Naive thymus-derived CD8-positive, alpha-beta T cell (primary cell): ENCODE measurements at places on chromosomes 3 and 15.

- peaks cover 2% of the 10 kb centered on the region for H3K27me3 ChIP-seq
- H3K36me3 ChIP-seq, result no peaks in the 10 kb centered on the region
- no peak overlapping the region for H3K27ac ChIP-seq
These were observed 560.0 kb upstream of the CFAP20DC start for GRCh38 chr3:59609657-59610348.

GRCh38 chr15:38904298-38904697, 339.7 kb upstream of the RASGRP1 start:
- peaks cover 5% of the 10 kb centered on the region for H3K36me3 ChIP-seq
- H3K4me3 ChIP-seq, result no peak overlapping the region
- peaks cover 8% of the 10 kb centered on the region for H3K27me3 ChIP-seq
- H3K27ac ChIP-seq, result no peak overlapping the region
- no peaks in the 10 kb centered on the region for H3K4me1 ChIP-seq

GRCh38 chr3:116474032-116474780, 28.9 kb upstream of the LSAMP start:
- H3K4me1 ChIP-seq, result no peaks in the 10 kb centered on the region
- no peak overlapping the region for H3K4me3 ChIP-seq
- DNase-seq, result no peak
- H3K36me3 ChIP-seq, result peaks cover 4% of the 10 kb centered on the region

DNA sequence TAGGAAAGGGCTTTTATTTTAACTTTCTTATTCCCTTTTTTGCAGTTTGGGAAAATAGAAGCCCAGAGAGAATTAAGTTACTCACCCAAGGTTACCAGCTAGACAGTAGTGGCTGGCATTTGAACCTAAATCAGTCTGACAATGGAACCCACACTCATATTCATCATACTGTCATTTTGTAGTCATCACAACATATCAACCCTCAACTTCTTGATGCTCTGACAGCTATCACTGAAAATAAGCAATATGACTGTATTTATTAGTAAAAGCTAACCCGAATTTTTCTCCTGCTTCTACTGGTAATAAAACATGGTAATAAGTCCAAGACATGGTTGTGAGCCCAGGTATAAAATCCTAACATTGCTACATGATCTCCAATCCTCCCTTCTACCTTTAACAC, 585.8 kb upstream of the UBE2E2 start:
- H3K4me1 ChIP-seq, result no peaks in the 10 kb centered on the region
- no peak overlapping the region for H3K4me3 ChIP-seq
- H3K36me3 ChIP-seq, result no peaks in the 10 kb centered on the region
- DNase-seq, result no peak
- H3K27ac ChIP-seq, result no peak overlapping the region

- H3K27ac ChIP-seq, result no peak overlapping the region
- no peak for DNase-seq
- H3K36me3 ChIP-seq, result no peaks in the 10 kb centered on the region
These were observed 13.5 kb upstream of the GRAMD1C start for GRCh38 chr3:113825090-113825489.

- H3K4me1 ChIP-seq, result no peaks in the 10 kb centered on the region
- H3K4me3 ChIP-seq, result no peak overlapping the region
- no peaks in the 10 kb centered on the region for H3K27me3 ChIP-seq
- DNase-seq, result no peak
- H3K36me3 ChIP-seq, result no peaks in the 10 kb centered on the region
- H3K27ac ChIP-seq, result no peak overlapping the region
These were observed 245.2 kb downstream of the CD47 start for GRCh38 chr3:107845380-107846278.

DNA sequence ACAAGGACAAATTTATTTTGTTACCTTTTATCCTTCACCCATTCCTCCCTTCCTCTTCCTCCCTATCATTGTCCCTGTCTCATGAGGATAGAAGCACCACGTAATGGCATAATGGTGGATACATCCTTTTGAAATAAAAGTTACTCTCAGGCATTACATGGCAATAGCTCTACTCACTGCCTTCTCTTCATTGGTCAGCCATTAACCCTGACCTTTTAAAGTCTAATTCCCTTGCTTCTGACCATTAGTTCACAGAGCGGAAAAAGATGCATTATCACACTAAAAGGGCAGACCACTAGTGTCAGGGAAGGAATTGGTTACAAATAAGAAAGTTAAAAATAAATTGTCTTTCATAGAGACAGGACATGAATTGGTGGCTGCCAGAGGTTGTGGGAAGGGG, 54.6 kb upstream of the EIF1B start:
- no peaks in the 10 kb centered on the region for H3K36me3 ChIP-seq
- no peak overlapping the region for H3K4me3 ChIP-seq
- H3K4me1 ChIP-seq, result no peaks in the 10 kb centered on the region
- DNase-seq, result no peak
- H3K27ac ChIP-seq, result no peak overlapping the region

- H3K36me3 ChIP-seq, result no peaks in the 10 kb centered on the region
- no peak overlapping the region for H3K4me3 ChIP-seq
- peaks cover 2% of the 10 kb centered on the region for H3K27me3 ChIP-seq
- DNase-seq, result no peak
- no peak overlapping the region for H3K27ac ChIP-seq
These were observed 69.3 kb upstream of the SMAD3 start for GRCh38 chr15:66996094-66996493.

GRCh38 chr3:109275702-109276293, 40.5 kb downstream of the DPPA2 start:
- H3K36me3 ChIP-seq, result no peaks in the 10 kb centered on the region
- no peak overlapping the region for H3K4me3 ChIP-seq
- no peaks in the 10 kb centered on the region for H3K4me1 ChIP-seq
- H3K27ac ChIP-seq, result no peak overlapping the region
- DNase-seq, result no peak

DNA sequence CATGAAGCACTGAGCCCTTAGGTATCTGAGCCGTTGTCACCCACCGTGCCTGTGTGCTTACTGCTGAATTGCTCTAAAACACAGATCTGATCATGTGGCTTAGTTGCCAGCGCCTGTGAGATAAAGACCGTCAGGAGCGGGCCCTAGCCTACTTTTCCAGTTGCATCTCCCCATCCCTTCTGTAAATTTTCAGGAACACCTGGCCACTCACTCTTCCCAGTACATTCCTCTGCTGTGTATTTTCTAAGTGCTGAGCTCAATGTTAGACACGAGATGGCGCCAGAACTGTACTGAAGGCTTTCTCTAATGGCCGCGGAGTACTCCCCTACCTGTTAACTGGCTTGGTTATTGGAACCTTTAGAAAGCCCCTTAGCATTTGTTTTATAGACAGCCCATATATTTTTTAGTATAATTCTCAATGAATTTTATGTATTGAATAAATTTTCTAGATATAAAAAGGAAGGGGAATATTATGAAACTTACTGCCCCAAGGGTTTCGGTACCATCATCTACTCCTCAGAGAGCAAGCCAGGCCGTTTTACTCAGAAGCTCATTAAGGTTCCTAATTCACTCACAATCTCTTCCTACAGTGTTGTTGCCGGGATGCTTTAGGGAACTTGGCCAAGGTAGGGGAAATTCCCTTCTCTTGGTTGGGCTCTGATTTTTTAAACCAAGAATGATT, 16.7 kb upstream of the WNT7A start:
- DNase-seq, result no peak
- peak overlapping the region; percentile 89 for H3K4me3 ChIP-seq
- peaks cover 2% of the 10 kb centered on the region for H3K36me3 ChIP-seq
- peak overlapping the region; percentile 97 for H3K27ac ChIP-seq
- peaks cover 27% of the 10 kb centered on the region for H3K4me1 ChIP-seq

DNA sequence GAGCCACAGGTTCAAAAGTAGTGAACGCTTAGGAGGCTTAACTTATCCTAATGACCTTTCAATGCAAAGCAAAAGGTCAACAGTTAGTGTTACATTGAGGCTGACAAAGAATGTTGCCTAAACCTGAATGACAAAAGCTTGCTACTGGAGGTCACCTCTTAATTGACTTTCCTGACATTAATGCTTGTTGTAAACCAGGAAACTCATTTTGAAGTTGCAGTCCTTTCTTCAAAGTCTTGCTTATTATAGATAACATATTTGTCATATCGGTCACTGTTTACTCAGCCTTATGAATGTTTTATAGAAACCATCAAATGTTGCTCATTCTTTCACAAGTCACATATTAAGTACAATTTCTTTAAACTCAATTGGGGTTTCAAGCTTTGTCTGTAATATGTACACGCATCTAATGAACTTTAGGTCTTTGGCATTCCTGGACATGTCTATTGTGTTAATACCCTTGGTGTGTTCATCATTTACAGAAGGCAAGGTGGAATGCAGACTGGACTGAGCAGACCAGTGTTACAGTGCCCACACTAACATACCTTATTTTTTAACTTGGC, 488.2 kb upstream of the NECTIN3 start:
- no peak overlapping the region for H3K4me3 ChIP-seq
- no peak overlapping the region for H3K27ac ChIP-seq
- no peaks in the 10 kb centered on the region for H3K27me3 ChIP-seq
- no peaks in the 10 kb centered on the region for H3K36me3 ChIP-seq
- H3K4me1 ChIP-seq, result peaks cover 4% of the 10 kb centered on the region

GRCh38 chr3:121557426-121557934, 10.3 kb upstream of the ARGFX start:
- no peak for DNase-seq
- H3K4me1 ChIP-seq, result peaks cover 3% of the 10 kb centered on the region
- H3K4me3 ChIP-seq, result no peak overlapping the region

DNA sequence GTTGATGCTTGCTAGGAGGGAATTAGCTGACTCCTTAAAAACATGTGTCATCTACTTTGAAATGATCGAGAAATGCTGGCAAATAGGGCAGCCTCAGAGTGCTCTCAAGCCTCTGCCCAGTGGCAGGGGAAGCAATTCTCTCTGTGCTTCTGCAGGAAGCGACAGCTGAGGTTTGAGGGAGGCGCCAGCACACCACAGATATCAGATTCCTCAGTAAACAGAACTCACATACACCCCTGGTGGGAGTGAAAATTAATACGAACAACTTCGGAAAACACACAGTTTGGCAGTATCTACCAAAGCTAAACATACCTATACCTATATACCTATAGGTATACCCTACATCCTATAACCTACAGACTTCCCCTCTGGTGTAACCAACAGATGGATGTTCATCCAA, 61.3 kb downstream of the NSMCE3 start:
- peaks cover 64% of the 10 kb centered on the region for H3K27me3 ChIP-seq
- no peak overlapping the region for H3K27ac ChIP-seq
- no peak for DNase-seq
- H3K4me1 ChIP-seq, result peaks cover 3% of the 10 kb centered on the region
- H3K4me3 ChIP-seq, result no peak overlapping the region
- no peaks in the 10 kb centered on the region for H3K36me3 ChIP-seq

GRCh38 chr3:31369637-31370379, 162.9 kb upstream of the STT3B start:
- no peak overlapping the region for H3K4me3 ChIP-seq
- no peak for DNase-seq
- peaks cover 2% of the 10 kb centered on the region for H3K4me1 ChIP-seq
- no peaks in the 10 kb centered on the region for H3K36me3 ChIP-seq
- H3K27ac ChIP-seq, result no peak overlapping the region
- no peaks in the 10 kb centered on the region for H3K27me3 ChIP-seq

- H3K4me3 ChIP-seq, result no peak overlapping the region
- no peaks in the 10 kb centered on the region for H3K27me3 ChIP-seq
- H3K27ac ChIP-seq, result no peak overlapping the region
- H3K36me3 ChIP-seq, result no peaks in the 10 kb centered on the region
- DNase-seq, result no peak
- no peaks in the 10 kb centered on the region for H3K4me1 ChIP-seq
These were observed 327.1 kb upstream of the TBC1D5 start for GRCh38 chr3:18069568-18069967.

DNA sequence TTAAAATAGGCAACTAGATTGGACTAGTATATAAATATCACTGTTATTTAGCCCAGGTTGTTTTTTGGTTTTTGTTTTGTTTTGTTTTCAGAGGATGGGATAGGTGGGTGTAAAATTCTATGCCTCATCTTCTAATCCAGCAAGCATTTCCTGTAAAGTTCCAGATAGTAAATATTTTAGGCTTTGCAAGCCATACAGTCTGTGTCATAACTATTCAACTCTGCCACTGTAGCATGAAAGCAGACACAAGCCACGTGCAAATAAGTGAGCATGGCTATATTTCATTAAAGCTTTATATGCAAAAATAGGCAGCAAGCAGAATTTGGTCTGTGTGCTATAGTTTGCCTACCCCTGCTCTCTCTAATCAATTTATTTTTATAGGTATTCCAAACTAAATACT, 657.3 kb upstream of the TGFBR2 start:
- no peak overlapping the region for H3K27ac ChIP-seq
- DNase-seq, result no peak
- no peaks in the 10 kb centered on the region for H3K36me3 ChIP-seq
- no peak overlapping the region for H3K4me3 ChIP-seq

- DNase-seq, result no peak
- H3K4me1 ChIP-seq, result peaks cover 52% of the 10 kb centered on the region
- no peak overlapping the region for H3K27ac ChIP-seq
- no peak overlapping the region for H3K4me3 ChIP-seq
- no peaks in the 10 kb centered on the region for H3K36me3 ChIP-seq
- H3K27me3 ChIP-seq, result no peaks in the 10 kb centered on the region
These were observed 58.8 kb downstream of the TRAK1 start for GRCh38 chr3:42149975-42150374.

DNA sequence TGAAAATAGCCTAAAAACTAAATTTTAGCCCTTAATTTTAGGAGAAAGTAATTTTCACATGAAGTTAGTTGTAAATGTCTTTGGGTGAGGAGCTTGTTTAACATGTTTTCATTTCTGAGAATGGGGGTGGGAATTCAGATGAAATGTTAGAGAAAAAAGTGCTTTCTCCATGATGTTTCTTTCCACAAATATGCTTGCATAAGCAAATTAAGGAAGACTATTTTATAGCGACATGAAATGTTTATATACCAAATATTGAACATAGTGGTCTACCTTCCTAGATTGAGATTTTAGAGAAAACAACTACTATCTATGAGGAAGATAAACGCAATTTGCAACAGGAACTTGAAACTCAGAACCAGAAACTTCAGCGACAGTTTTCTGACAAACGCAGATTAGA, 13.0 kb upstream of the RPLP1 start:
- no peak overlapping the region for H3K4me3 ChIP-seq
- no peaks in the 10 kb centered on the region for H3K27me3 ChIP-seq
- DNase-seq, result no peak
- no peaks in the 10 kb centered on the region for H3K4me1 ChIP-seq

DNA sequence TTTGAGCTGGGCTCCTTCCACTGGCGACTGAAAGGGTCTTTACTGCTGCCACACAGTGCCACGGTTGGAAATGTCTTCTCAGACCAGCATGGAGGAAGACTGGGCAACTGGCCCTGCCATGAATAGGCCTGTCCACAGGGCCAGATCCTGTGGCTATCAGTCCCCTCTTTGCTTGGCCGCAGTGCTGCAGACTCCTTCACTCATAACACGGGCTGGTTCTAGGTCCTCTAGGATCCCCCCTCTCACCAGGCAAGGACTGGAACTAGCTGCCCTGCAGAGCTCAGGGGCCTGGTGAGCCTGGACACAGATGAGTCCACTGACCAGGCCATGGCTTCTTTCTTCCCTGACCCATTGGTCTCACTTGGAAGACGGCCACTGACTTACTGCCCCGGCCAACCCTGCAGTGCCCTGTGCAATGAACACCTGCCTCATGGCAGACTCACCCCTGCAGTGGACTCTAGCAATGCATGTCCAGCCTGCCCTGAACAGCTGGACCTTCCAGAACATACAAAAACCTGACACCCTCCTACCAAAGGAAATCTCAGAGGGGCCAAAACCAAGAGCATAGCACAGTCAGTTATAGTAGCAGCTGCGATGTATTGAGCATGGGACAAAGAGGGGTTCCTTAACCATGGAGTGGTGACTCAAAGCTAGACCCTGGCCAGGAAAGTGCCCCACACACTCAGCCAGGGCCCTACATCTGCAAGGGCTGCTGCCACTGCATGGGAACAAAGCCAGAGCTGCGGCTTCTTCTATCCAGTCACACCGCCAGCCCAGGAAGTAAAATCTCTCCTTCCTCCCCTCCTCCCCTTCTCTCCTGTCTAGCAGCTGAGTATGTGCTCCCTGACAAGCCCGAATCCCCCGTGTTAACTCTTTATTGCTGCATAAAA, 72.1 kb upstream of the ITGA11 start:
- no peaks in the 10 kb centered on the region for H3K4me1 ChIP-seq
- no peak for DNase-seq
- no peaks in the 10 kb centered on the region for H3K36me3 ChIP-seq
- H3K27me3 ChIP-seq, result peaks cover 6% of the 10 kb centered on the region
